ENCODE measurements at places on chromosomes 5 and 9.

DNA sequence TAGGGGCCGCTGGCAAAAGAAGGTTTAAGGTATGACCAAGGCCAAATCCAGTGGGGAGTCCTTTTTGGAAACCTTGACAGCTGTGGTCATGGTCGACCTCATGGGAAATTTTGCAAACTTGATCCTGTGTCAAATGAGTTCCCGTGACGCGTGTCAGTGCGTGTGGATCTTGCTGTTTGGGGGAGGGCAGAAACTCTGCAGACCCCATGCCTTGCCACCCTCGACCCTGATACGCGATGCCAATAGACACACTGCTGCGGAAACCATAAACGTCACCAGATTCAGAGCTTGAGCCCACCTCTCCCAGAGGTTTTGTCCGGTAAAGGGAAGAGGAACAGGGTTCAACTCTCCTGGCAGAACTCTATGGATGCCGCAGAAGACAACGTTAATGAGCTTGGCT is 104.7 kb downstream of the ADAMTS2 start:
- DNase-seq = no peak

- DNase-seq = no peak
These were observed 25.7 kb upstream of the KCNV2 start for GRCh38 chr9:2691626-2692025.

- DNase-seq = no peak
These were observed 31.1 kb upstream of the IQGAP2 start for GRCh38 chr5:76371960-76372322.

GRCh38 chr9:137417161-137418021 is 5.6 kb downstream of the EXD3 start:
- DNase-seq = no peak

- DNase-seq = peak; percentile 13
These were observed 20.5 kb upstream of the NDST1 start for GRCh38 chr5:150487199-150488061.

- no peak for DNase-seq
These were observed 17.9 kb upstream of the GDNF start for GRCh38 chr5:37857696-37858095.

DNA sequence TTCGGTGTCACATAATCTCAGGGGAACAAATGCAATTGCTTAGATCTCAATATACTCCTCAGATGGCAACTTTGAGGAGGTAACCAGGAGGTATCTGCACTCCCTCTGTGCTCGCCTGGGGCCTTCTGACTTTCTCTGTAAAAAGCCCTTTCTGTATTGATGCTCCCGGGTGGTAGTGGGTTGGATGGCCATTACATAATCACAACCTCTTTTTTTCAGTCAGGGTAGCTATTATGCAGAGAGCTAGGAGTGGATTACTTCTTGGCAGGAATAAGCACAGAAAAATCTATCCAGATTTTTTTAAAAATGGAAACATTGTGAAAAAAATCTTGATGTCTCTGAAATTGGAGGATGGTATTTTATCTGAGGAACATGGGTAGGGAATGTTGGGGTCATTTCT is 116.6 kb downstream of the SH3GL2 start:
- no peak for DNase-seq

- DNase-seq = no peak
These were observed 188.9 kb upstream of the TNC start for GRCh38 chr9:115306865-115307264.

DNA sequence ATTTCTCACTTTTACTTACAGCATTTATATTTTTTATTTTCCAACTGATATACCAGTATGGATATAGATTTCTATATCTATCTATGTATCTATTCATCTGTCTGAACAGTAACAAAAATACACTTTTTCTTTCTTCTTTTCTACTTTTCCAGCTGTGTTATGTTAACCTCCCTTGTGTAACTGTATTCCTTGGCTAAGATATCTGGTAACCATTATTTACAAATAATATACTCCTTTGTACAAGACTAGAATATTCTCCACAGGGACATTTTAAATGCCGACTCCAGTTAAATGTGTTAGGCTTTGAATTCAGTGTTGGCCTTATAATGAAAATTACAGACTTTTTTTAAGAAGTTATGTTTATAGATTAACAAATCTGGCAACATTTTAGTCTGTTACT is 168.7 kb downstream of the XRCC4 start:
- no peak for DNase-seq

DNA sequence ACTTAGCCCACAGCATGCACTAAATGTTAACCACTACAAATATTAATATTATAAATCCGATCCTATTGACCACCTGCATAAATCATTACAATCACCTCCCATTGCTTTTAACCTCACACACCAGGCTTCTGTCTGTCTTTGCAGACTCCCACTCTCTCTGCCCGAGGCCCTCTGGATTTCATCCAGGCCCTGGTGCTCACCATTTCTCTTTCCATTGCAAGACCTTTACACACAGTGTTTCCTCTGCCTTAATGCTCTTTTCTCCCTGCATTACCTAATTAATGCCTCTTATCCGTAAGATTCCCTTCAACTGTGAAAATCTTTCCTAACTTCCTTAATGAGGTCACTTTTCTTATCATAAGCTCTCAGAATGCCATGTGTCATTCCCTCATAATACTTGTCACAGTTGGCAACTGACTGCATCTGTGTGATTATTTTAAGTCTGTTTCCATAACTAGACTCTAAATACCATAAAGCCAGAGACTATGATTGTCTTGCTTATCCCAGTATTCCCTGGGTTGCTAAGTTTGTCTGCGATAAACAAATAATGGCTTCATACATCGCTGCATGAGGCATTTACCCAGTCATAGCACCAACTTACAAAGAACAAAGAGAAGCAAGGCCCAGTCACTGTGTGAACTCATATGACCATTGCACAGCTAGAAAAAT is 155.1 kb downstream of the CCDC192 start:
- DNase-seq = no peak

GRCh38 chr9:109551651-109552050 is 53.5 kb upstream of the PTPN3 start:
- DNase-seq = no peak

DNA sequence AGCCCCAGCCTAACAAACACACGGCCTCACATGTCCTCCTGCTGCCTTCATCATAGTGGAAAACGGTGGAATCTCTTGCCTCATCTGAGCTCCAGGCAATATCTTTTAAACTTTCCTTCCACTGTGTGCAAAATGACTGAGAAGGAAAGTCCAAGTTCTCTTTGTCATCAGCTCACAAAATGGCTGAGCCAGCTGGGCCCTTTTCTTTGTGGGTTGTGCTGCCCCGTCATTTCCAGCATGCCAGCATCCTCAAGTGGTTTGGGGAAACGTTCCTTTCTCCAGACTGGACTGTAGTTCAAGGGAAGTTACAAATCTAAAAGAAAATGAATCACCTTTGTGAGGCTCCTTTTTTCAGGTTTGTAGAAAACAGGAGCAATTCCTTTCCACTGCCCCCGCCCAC is 171.1 kb upstream of the FSTL4 start:
- no peak for DNase-seq

GRCh38 chr5:14944996-14945395 is 73.4 kb upstream of the ANKH start:
- DNase-seq = no peak

- no peak for DNase-seq
These were observed 13.9 kb upstream of the CTNNAL1 start for GRCh38 chr9:109027176-109027575.

GRCh38 chr9:137959641-137960411 is 82.2 kb downstream of the CACNA1B start:
- DNase-seq = no peak

GRCh38 chr9:71875345-71875744 is 35.6 kb downstream of the ABHD17B start:
- DNase-seq = no peak

- DNase-seq = no peak
These were observed 68.4 kb downstream of the ANKRD33B start for GRCh38 chr5:10632110-10632761.

GRCh38 chr5:167713896-167714295 is 577.5 kb upstream of the WWC1 start:
- no peak for DNase-seq

- DNase-seq = no peak
These were observed 86.5 kb upstream of the TNFAIP8 start for GRCh38 chr5:119269061-119269944.

- no peak for DNase-seq
These were observed 499.3 kb upstream of the ADAMTS16 start for GRCh38 chr5:4640795-4641194.

DNA sequence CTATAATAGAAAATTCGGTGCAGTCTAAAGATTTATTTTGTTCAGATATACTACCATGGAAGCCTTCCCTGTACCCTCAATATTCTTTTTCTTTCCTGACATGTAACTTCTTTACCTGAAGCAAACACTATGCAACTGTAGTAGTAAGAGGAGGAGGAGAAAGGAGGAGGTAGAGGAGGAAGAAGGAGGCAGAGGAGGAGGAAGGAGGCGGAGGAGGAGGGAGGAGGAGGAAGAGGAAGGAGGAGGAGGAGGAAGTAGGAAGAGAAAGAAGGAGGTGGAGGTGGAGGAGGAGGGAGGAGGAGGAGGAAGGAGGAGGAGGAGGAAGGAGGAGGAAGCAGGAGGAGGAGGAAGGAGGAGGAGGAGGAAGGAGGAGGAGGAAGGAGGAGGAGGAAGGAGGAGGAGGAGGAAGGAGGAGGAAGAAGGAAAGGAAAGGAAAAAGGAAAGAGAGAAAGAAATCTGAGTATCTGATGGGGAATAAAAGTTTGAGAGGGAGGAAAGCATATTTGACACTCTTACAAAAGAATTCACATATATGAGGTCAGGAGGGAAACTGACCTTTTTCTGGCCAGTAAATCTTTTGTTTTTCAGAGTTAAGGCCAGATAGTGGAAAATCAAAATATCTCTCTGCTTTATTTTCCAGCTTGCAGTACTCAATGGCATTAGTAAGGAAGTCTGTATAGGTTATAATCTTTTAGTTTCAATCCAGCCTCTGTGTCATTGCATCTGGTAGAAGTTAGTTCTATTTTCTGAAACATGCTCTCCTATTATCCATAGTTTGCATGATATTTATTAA is 114.5 kb upstream of the LPAR1 start:
- no peak for DNase-seq

- DNase-seq = no peak
These were observed 138.6 kb downstream of the PALM2AKAP2 start for GRCh38 chr9:109918339-109919163.

- DNase-seq = no peak
These were observed 6.1 kb upstream of the PHF19 start for GRCh38 chr9:120882935-120883607.

DNA sequence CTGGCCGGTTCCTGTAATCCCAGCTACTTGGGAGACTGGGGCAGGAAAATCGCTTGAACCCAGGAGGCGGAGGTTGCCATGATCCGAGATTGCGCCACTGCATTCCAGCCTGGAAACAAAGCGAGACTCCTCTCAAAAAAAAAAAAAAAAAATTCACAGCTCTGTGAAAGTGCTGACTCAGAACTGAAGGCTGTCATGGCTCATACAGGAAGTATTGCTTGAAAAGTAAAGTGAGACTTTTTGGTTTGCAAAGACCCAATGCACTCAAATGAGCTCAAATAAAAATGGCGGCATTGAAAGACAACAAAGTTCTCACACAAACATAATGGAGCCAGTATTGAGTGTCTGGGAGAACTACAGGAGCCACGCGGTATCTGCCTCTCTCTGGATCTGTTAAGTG is 202.1 kb downstream of the FBXL7 start:
- no peak for DNase-seq

- no peak for DNase-seq
These were observed 649.9 kb downstream of the IRX1 start for GRCh38 chr5:4245511-4245910.

- DNase-seq = no peak
These were observed 622.2 kb downstream of the ANXA1 start for GRCh38 chr9:73773896-73774295.

GRCh38 chr5:145681686-145682085 is 153.5 kb downstream of the PRELID2 start:
- peak; percentile 71 for DNase-seq

- no peak for DNase-seq
These were observed 294.6 kb downstream of the GAS1 start for GRCh38 chr9:86652736-86653135.

GRCh38 chr5:2779459-2779858 is 28.0 kb upstream of the IRX2 start:
- no peak for DNase-seq

- peak; percentile 47 for DNase-seq
These were observed 31.7 kb downstream of the MRPL22 start for GRCh38 chr5:154972476-154973080.

GRCh38 chr5:170757182-170757601 is 26.3 kb upstream of the GABRP start:
- DNase-seq = no peak

GRCh38 chr9:4547016-4547415 is 56.7 kb downstream of the SLC1A1 start:
- no peak for DNase-seq
